Mucosa of gallbladder (tissue), 1 donor: ENCODE measurements at places on chromosomes 1 and 21.
A peak's percentile ranks its signal among the peaks of the same experiment; 100 is the strongest.

- peak; percentile 50 for DNase-seq
Observed at GRCh38 chr1:219670426-219671149, 57.7 kb upstream of the ZC3H11B start.

GRCh38 chr1:179798864-179799516 lies 55.9 kb downstream of the FAM163A start:
- no peak for DNase-seq

GRCh38 chr1:84379138-84379916 lies 19.0 kb upstream of the DNASE2B start:
- no peak for DNase-seq

DNA sequence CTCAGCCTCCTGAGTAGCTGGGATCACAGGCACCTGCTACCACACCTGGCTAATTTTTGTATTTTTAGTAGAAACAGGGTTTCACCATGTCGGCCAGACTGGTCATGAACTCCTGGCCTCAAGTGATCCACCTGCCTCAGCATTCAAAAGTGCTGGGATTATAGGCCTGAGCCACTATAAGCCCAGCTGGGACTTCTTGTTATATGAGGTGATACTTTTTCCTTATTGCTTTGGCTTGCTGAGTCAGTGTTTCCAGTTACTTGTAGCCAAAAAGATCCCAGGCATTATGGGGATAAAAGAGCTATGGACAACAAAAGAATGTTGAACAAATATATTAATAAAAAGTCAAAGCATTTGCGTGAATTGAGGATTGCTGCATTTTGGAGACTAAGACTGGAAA lies 69.9 kb upstream of the LPGAT1 start:
- DNase-seq, result no peak

GRCh38 chr1:178011465-178011828 lies 41.6 kb upstream of the SEC16B start:
- no peak for DNase-seq

DNA sequence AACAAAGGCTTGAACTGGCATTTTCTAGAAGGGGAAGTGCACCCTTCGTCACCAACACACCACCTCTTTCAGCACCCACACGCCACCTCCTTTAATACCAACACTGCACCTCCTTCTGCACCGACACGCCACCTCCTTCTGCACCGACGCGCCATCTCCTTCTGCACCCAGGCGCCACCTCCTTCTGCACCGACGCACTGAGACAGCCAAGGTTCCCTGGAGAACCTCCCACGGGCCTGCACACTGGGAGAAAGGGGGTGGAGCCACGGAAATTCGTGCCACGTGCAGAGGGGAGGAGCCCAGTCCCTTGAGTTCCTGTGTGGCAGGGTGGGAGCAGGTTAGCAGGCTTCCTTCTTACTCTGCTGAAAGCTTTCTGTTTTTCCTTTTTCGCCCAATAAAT lies 327.9 kb upstream of the C1orf174 start:
- DNase-seq, result no peak

GRCh38 chr1:154821083-154821482 lies 49.0 kb downstream of the KCNN3 start:
- DNase-seq, result no peak

- DNase-seq, result peak; percentile 12
Observed at GRCh38 chr1:52098139-52098871, 42.2 kb downstream of the BTF3L4 start.

GRCh38 chr1:16165073-16165364 lies 9.2 kb upstream of the EPHA2 start:
- DNase-seq, result no peak

- peak; percentile 78 for DNase-seq
Observed at GRCh38 chr1:159197561-159198557, 6.8 kb upstream of the ACKR1 start.

DNA sequence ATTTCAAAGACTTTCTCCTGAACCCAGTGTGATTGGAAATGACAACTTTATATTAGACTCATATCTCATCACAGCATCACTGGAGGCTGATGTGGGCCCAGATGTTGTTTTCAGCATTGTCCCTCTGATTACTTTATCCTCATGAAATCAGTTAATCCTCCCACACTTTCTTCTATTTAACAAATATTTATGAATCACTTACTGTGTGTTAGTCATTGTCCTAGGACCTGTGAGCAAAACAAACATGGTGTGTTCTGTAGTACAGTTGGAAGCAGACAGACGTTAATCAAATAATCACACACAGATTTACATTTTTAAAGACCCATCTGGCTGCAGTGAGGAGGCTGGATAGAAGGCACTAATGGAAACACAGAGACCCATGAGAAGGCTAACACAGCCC lies 383.7 kb downstream of the PRDM2 start:
- no peak for DNase-seq

- DNase-seq, result no peak
Observed at GRCh38 chr1:63245186-63245585, 77.2 kb upstream of the FOXD3 start.

DNA sequence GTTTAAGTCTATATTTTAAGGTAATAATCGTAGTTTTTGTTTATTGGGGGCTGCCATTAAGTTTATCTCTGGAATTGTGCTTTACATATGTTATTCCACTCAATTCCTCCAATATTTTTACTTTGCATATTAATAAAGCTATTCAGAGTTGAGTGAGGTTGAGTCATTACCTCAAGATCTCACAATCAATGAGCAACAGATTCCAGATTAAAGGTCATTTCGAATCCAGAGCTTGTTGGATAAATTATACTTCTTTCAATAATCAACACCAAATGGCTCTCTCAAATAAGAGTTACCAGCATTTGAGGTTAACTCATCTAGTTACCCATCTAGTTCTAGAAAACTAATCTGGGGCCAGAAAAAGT lies 16.7 kb downstream of the RGS4 start:
- no peak for DNase-seq

DNA sequence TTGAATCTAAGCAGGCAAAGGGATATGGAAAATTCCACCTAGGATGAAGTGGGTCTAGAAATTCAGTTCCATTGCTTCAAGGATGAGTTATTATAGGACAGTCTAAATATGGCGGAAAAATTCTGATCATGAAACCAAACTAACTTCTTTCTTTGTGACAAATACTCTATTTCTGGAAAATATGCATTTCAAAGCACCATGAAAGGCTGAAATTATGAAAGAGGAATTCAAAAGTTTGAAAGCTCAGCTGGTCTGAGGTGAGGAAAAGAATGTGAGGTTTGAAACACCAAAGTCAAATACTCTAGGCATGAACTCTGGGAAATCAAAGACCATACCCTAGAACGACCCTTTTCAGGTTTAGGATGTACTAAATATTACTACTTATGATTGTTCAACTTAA lies 36.4 kb upstream of the COL11A1 start:
- DNase-seq, result no peak

DNA sequence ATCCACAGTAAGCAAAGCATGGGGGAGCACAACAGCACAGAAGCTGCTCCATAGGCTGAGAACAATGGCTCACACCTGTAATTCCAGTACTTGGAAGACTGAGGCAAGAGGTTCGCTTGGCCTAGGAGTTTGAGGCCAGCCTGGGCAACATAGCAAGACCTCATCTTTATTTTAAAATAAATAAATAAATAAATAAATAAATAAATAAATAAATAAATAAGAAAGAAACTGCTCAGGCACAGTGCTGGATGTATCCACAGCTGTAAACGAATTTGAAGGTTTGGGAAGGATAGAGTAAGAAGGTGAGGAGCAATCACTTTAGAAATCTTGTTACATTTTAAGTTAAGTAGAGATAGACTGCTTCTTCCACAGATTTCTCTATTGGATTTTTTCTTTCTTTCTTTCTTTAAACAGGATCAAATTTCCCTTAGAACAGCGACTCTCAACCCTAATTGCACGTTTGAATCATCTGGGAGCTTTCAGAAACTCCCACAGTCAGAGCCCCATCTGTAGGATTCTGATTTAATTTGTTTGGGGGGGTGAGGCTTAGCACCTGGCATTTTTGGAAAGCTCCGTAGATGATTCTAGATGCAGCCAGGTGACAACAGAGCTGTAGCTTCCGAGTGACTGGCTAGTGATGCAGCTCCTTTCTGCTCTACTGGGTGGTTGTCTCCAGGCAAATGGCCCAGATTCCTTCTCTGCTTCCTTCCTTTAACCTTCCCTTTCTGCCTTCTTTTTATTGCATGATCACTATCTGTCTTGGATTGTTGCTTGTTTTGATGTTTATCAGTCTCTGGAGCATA lies 53.5 kb downstream of the S1PR1 start:
- no peak for DNase-seq
